ENCODE measurements at places on chromosomes 7 and 10. TPM values are rescaled to one million over a fixed set of nuclear protein-coding genes. Genes with fewer than 3 reads are reported as not detected.
A peak's percentile ranks its signal among the peaks of the same experiment; 100 is the strongest.

The FAM241B gene
- polyA plus RNA-seq: 11.4 TPM

- no peak for DNase-seq
These were observed 495.3 kb downstream of the LRMDA start for GRCh38 chr10:75926763-75927162.

GRCh38 chr10:3480281-3480989 is 304.6 kb downstream of the KLF6 start:
- no peak for DNase-seq

- no peak for DNase-seq
These were observed 50.0 kb downstream of the VCL start for GRCh38 chr10:74047871-74048270.

The DGKI gene
- 1.6 TPM for polyA plus RNA-seq

DNA sequence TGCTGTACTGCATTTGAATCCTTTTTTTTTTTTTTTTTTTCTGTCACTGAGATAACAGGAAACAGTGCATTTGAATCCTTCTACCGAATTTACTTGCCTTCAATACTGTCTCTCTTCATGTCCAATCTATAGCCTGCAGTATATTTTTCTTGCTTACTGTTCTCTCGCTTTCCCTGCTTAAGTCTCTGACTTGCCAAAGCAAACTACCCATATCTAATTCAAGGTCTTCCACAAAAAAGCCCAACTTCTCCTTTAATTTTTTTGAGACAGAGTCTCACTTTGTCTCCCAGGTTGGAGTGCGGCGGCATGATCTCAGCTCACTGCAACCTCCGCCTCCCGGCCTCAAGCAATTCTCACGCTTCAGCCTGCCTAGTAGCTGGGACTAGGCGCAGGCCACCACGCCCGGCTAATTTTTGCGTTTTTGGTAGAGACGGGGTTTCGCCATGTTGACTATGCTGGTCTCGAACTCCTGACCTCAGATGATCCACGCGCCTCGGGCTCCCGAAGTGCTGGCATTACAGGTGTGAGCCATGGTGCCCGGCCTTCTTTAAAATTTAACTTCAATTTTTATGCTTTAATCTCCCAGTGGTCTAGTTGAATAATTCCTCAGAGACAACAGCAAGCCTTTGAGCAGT is 882 bp downstream of the PDCD11 start:
- no peak for DNase-seq

DNA sequence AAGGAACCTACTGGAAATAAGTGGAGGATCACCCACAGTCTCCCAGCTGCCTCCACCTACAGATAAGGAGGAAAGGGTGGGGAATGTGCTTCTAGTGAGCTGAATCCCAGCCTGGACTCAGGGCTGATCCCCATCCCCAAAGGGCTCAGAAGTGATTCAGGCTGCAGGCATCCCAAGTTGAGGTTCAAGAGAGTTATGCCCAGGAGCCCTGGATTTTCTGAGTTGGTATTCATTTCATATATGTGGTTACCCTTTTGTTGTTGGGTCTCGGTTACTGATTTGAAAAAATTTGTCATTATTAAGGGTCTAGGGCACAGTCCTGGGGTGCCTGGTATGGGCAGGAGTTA is 30.0 kb upstream of the SRGN start:
- DNase-seq: no peak

- no peak for DNase-seq
These were observed 267.7 kb downstream of the MAD1L1 start for GRCh38 chr7:1964913-1965578.

DNA sequence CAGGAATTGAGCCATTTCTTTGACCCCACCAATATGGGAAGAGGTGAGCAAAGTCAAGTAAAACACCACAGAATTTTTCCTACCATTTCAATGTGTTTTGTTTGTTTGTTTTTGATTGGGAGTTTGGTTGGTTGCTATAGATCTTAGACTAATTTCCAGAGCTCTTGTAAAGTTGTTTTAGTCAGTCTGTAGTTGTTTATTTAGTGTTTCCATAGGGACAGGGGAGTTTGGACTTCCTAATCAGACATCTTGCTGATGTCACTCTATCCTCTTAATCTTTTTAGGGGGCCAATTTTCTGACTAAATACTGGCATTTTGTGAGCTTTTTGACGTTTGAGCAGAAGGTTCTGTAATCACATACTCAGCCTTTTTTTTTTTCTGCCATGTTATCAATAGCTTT is 266.9 kb downstream of the ABCA13 start:
- no peak for DNase-seq

GRCh38 chr7:44819292-44819691 is 22.8 kb downstream of the PPIA start:
- DNase-seq: no peak

- no peak for DNase-seq
These were observed 238.2 kb downstream of the CELF2 start for GRCh38 chr10:11255796-11256444.

DNA sequence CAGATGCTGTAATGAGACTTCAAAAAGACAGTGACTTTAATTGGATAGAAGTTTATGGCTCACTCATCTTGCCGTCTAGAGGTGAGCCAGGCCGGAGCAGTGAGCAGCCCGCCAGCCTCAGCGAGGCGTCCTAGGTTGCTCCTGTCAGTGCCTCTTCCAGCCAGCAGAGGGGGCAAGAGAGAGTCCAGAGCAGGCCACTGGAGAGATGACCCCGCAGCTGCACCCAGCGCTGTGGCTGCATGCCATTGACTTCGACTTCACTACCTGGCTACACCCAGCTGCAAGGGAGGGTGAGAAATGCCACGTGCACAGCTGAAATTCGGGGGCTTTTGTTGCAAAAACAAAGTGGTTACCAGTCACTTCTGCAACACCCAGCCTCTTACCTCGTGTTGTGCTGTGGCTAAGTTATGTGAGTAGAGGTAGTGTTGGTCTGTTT is 26.5 kb downstream of the NUB1 start:
- DNase-seq: peak; percentile 82

GRCh38 chr7:107354640-107355039 is 115.2 kb upstream of the GPR22 start:
- no peak for DNase-seq

GRCh38 chr10:123948030-123948823 is 56.6 kb upstream of the CPXM2 start:
- DNase-seq: no peak

- no peak for DNase-seq
These were observed 213.9 kb downstream of the BAMBI start for GRCh38 chr10:28891058-28891713.

DNA sequence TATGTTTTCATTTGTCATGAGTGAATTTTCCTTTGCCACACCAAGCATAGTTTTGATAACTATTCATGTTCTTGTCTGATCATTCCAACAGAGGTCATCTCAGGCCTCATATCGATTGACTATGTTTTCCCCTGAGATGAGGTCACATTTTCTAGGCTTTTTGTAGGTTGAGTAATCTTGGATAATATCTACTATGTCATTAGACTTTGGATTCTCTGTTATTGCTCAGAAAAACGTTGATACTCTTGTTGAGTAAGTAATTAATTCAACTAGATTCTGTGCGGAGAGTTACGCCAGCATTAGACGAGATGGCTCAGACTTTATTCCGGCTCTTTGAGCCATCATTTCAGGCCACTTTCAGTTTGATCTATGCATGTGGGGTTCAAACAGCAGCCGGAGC is 57.7 kb downstream of the KLF6 start:
- no peak for DNase-seq

The ATRNL1 gene
- polyA plus RNA-seq: 20.2 TPM

DNA sequence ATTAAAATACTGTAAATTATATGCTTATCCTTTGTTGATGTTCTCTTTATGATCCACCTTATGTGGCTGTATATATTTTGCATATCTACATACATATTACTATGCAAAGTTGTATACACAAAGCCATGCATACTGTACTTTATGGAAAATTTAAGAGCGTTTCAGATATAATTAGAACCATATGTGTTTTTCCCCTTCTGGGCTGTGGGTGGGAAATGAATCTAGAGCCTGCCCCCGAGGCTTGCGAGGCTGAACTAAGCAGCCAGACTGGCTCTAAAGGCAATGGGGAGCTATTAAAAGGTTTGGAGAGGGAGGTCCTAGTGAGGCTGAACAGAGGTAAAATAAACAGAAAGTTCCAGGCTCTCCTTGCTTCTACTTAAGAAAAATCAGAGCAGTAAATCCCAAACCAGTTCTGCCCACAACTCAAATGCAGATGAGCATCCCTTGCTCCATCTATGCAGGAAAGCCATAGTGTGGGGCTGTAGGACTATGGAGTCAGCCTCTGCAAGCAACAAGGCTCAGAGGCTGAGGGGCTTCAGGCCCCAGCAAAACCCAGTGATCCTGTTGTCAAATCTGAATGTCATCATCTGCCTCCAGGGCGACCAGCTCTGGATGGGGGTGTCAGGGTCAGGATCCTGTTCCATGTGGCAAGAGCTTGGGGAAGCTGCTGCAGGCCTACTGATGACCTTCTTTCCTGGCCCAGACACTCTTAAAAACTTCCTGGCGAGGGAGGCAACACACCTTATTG is 14.1 kb upstream of the DDIT4 start:
- DNase-seq: no peak

GRCh38 chr7:156222611-156223010 is 410.3 kb upstream of the SHH start:
- DNase-seq: no peak

DNA sequence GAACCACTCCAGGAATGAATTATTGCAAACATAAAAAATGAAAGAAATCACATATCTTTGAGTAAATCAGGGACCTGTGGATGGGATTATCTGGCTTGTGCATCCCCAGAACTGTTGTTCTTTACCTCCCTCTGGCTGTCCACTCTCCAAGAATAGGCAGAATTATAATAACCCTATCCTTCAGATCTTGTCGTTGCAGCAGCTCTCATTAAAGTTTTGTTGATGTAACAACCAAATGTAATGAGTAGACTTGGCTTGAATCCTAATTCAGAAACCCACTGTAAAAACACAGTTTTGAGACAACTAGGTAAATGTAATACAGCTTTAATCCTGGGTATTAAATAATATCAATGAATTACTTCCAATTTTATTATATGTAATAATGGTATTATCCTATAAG is 16.2 kb downstream of the LSM5 start:
- DNase-seq: no peak

GRCh38 chr7:68813551-68814080 is 784.7 kb upstream of the AUTS2 start:
- DNase-seq: peak; percentile 15

Data from renal pelvis (tissue), 12 donors.